ENCODE measurements at places on chromosomes 13 and 19. TPM values are rescaled to one million over a fixed set of nuclear protein-coding genes. Genes with fewer than 3 reads are reported as not detected.

FCGBP gene
- total RNA-seq, result 14.2 TPM

SMIM24 gene
- total RNA-seq, result not detected

DNA sequence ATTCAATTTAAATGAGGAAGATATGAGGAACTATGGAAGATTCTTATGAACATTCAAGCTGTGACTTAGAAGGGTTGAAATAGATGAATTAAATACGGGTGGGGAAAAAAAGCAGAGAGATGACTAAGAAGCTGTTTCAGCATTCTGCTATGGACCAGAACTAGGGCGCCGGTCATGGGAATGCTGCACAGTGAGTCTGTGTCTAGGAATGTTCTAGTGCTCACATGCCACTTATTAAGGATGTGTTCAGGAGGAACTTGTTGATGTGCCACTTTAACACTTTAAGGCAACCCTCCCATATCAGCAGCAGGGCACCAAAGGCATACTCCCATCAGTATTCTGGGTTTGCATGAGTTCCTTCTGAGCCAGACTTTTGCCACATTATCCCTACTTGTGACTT, 152.1 kb downstream of the POSTN start:
- DNase-seq, result no peak

GRCh38 chr19:1811472-1811894, 593 bp downstream of the ATP8B3 start:
- no peak for DNase-seq

DNA sequence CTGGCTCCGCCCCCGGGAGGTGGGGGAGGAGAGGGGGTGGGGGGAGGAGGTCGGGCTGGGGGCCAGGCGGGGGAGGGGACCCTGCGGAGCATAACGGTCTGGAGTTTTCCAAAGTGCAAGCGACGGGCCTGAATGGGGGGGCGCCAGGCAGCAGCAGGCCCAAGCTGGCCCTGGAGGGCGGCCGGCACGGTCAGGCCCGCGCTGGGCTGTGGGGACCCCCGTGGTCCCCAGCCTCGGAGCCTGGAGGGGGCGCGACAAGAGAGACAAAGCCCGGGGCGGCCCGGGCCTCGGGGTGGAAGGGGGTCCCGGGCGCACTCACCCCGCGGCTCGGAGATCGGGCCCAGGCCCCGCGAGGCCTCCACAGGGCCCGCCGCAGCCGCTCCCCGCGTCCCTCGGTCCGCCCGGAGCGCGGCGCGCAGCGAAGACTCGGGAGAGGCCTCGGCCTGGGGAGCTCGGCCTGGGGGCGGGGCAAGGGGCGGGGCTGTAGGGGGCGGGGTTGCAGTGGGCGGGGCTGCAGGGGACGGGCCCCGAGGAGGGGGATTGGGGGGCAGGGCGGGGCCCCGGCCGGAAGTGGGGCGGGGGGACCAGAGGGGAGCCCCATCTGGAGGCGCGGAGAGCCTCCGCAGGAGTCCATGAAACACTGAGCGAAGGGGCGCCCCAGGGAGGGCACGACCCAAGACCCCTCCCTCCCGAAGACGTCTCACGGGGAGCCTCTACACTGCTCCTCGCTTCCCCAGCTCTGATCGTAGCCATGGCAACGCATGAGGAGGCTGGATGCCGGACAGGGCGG, 47.6 kb downstream of the PTPRS start:
- DNase-seq, result no peak

DNA sequence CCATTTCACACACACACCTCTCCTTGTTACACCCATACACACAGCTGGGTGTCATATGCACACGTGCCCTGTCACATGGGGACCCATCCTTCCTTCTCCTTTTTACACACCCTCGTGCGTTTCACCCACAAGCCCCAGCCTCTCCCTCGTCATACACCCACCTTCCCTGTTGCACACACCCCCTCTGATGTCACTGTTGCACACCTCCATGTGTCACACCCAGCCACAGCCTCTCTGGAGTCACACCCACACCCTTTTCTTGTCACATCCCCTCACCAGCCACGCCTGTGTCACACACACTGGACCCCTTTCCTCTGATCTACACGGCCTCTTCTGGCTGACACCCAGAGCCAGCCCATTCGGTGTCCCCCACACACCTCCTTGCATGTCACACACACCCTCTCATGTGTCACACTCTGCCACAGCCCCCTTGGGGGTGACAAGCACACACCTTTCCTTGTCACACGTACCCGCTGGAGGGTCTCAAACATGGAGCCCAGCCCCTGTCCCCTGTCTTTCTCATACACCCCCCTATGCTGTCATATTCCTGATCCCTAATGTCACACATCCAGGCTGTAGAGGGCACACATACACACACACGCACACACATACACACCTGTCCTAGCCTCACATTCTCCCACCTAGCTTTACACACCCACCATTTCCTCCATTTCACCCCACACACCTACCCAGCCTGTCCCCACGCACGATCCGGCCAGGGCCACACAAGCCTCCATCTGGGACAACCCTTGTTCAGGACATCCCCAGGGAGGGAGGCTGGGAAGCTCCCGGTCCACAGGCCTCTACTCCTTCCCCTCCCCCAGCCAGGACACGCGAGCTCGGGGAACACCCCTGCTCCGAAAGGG, 1.4 kb downstream of the NOVA2 start:
- DNase-seq, result no peak

DNA sequence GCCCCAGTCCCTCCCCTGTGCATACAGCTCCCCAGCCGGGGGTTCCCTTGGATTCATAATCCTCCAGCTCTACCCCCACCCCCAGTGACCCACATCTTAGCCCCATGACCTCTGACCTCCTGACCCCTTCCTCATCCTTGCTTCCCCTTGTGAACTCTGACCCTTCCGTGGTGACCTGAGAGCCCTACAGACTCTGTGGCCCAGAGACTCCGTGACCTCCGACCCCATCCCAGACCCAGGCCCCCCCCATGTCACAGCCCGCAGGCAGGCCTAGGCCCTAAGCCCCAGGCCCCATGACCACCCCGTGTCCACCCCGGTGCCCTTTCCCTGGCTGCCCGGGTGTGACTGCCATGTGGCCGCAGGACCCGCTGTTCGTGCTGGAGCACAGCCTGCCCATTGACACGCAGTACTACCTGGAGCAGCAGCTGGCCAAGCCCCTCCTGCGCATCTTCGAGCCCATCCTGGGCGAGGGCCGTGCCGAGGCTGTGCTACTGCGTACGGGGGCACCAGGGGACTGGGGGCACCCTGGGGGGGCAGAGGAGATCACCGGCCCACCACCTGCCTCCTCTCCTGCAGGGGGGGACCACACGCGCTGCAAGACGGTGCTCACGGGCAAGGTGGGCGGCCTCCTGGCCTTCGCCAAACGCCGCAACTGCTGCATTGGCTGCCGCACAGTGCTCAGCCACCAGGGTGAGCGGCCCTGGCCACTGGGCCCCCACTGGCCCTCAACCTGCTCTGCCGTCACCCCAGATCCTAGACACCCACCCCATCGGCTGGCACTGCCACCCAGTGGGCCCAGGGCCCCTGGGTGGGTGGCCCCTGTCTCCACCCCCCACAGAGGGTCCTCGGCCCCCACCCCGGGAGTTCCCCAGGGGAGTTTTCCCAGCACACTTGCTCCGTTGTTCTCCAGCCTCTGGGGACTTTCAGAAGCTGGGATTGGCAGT, 2.4 kb upstream of the SPIB start:
- DNase-seq, result no peak

Measured in cardiac septum (tissue), 1 donor.